ENCODE measurements at places on chromosomes 2 and 18.

- no peak for DNase-seq
Measured at GRCh38 chr2:219832904-219833303, 205.5 kb downstream of the SLC4A3 start.

- no peak for DNase-seq
Measured at GRCh38 chr18:75810961-75811551, 383.6 kb upstream of the SMIM21 start.

DNA sequence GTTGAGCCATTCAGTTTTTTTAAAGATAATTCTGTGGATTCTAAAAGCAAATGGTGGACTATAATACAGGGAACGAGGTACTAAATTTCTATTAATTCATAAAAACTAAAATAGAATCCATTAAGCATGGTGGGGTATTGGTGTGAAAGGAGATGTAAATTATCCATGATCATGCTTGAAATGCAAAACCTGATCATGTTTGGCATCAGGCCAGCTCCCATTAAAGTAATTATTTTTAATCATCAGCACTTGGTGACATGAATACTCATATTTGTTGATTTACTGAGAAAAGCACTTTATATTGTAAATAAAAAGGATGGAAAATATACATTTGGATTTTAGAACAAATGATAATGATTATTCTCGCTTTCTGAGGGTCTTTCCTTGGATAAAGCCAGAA is 232.3 kb upstream of the MEIS1 start:
- DNase-seq: no peak

GRCh38 chr18:28541276-28541930 is 364.5 kb upstream of the CDH2 start:
- DNase-seq: no peak

- no peak for DNase-seq
Measured at GRCh38 chr18:27871726-27872125, 305.2 kb downstream of the CDH2 start.

DNA sequence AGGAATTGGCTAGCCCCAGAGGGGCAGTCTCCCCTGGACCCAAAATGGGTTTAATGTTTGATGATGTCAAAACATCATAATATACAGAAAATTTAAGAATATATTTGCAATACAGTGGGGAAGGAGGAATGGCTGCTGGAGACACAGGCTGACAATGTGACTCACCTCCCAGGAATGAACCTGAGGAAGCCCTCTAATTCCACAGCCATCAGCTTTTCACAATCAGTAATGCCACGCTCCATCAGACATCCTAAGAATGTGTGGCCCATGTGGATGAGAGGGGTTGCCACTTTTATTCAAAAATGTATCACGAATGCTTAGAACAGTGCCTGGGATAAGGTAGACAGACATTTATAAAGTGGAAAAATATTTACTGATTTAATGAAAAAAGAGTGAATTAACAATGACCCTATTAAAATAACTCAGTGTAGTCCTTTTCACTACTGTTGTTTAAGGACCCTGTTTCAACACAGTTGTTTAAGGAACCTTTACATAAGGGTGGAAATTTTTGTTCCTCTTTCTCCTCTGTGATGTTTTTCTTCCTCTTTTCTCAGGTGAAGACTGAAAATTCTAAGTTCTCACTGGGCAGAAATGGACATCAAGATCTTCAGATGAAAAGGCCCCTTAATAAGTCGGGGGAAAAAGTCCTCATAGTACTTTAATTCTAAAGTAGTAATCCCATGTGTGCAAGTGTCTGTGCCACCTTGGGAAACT is 17.5 kb upstream of the TMEM163 start:
- DNase-seq: no peak
